ENCODE measurements at places on chromosomes 7 and 10.

- DNase-seq: no peak
These were observed 456.2 kb downstream of the REEP3 start for GRCh38 chr10:63977329-63977923.

DNA sequence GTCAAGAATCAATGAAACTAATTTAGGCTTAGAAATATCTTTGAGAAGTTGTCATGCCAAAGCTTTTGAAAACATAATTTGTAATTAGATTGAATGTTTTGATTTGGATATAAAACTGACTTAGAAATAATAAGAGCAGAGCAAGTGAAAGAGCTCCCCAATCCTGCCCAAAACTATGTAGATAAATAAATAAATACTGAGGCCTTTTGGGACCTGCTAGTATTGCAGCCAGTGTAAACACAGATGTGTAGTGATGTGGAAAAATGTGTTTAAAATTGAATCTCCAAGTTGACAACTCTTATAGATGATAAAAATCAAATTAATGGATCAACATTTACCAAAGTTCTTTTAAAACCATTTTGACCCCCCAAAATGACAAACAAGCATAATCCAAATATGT lies 896.1 kb downstream of the CNTNAP2 start:
- DNase-seq: no peak

DNA sequence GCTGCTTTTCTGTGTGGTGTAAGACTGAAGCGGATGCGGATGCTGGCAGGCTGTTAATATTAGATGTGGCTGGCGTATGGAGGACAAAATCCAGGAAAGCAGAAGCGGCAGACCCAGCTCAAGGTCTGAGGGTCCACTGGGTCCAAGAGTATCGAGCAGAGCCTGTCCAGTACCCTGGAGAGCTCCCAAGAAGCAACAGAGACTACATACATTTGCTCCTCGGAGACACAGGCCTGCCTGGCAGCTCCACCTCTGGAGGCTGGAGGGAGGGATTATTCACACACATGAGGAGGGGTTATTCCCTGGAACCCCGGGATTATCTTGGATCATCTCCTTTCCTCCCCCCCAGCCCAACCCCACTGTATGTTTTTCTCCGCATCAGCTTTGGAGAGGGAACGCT lies 31.3 kb upstream of the LOXL4 start:
- DNase-seq: no peak

- no peak for DNase-seq
These were observed 85.3 kb upstream of the PPP2R2D start for GRCh38 chr10:131815266-131816156.

DNA sequence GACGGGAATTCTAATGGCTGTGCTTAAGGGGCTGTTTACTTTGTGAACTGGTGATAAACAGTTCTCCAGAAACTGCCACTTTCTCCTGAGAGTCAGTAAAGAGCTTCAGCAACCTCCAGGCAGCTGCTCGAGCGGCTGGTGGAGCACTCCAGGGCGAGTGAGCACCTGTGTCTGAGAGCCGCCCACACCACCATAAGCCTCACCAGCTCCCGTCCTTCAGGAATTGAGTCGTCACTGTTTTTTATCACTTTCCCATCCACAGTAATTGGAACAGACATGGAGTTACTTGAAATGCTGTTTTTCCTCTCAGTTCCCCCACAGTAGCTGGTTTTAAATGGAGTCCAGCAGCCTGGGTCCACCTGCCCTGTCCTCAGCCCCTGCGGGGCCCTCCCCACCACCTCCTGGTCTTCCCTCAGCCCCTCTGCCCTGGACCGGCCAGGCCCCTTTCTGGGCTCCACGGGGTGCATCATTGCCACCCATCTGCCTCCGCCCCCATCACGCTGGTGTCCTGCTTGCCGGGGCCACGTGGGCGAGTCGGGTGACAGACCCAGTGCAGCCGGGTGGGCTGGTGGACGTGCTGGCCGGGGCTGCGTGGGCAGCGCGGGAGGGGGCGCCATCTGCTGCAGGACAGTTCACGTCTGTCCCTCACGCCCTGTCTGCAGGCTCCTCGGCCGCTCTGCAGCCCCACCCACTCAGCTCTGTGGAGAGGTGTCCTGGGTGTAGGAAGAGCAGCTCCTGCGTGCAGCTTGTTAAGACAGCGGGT lies 56.0 kb downstream of the NKX6-2 start:
- DNase-seq: no peak

GRCh38 chr7:1360521-1360971 lies 98.7 kb downstream of the MICALL2 start:
- DNase-seq: no peak

- no peak for DNase-seq
These were observed 303.6 kb downstream of the FGFR2 start for GRCh38 chr10:121294630-121295029.

- no peak for DNase-seq
These were observed 92.4 kb downstream of the ACTR3B start for GRCh38 chr7:152851881-152852417.

- DNase-seq: no peak
These were observed 439.6 kb downstream of the TNS3 start for GRCh38 chr7:47142169-47142866.

GRCh38 chr7:18393465-18394118 lies 102.0 kb upstream of the HDAC9 start:
- no peak for DNase-seq

GRCh38 chr10:120701381-120701780 lies 149.8 kb upstream of the WDR11 start:
- DNase-seq: no peak

GRCh38 chr10:61175316-61175715 lies 231.3 kb upstream of the RHOBTB1 start:
- DNase-seq: no peak

DNA sequence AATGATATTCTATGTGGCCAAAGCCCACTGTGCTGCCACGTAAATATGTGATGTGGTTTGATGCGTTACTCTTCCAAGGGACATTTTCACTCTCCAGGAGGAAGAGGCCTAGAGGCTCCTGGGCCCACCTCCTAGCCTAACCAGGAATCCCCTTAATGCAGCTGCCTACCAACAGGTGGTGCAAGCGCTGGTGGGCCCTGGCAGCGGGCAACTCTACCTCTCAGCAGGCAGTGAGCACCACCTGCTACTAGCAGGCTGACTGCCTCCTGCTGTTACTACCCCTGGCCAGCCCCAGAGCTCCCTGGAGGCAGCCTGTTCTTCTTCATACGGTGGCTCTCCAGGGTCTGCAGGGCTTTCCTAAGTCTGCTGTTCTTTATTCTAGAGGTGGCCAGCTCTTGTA lies 62.8 kb downstream of the CDH23 start:
- no peak for DNase-seq

DNA sequence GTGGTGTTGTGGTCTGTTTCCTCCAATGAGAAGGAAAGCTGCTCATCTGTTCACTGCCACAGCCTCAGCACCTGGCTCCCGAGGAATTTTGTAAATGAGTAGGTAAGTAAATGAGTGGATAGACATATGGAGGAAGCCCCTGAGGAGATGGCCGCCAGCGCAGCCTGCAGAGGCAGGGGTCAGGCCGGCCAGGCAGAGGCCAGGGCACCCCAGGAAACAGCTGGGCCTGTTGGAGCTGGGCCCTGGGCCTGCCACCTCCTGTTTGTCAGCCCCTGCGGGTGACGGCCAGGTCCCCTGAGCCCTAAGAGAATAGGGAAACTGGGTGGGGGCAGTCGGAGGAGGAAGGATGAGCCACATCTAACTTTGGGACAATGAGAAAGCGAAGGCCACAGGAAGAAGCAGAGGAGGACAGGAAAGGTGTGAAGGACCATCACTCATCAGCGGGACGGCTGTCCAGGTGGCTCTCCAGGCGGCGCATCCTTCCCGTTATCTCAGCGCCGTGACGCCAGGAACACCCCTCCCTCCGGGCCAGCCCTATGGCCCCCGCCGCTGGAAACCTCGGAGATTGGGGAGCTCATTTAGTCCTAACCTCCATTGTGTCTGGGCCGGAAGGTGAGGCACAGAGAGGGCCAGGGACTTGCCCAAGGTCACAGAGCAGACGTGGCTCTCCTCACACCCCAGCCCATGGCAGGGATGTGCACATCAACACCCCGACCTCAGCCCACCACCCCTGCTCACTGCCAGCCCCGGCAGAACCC lies 142.3 kb upstream of the UNC5B start:
- DNase-seq: no peak

GRCh38 chr7:157434231-157434630 lies 97.4 kb downstream of the DNAJB6 start:
- DNase-seq: no peak

DNA sequence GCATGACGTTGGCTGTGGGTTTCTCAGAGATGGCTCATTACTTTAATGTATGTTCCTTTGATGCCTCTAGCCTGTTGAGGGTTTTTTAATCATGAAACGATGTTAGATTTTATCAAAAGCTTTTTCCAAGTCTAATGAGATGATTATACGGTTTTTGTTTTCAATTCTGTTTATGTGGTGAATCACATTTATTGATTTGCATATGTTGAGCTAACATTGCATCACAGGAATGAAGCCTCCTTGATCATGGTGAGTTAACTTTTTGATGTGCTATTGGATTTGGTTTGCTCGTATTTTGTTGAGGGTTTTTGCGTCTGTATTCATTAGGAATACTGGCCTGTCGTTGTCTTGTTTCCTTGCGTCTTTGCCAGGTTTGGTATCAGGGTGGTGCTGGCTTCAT lies 52.3 kb upstream of the PTPN12 start:
- no peak for DNase-seq

- no peak for DNase-seq
These were observed 109.2 kb upstream of the GLCCI1 start for GRCh38 chr7:7859411-7859810.

DNA sequence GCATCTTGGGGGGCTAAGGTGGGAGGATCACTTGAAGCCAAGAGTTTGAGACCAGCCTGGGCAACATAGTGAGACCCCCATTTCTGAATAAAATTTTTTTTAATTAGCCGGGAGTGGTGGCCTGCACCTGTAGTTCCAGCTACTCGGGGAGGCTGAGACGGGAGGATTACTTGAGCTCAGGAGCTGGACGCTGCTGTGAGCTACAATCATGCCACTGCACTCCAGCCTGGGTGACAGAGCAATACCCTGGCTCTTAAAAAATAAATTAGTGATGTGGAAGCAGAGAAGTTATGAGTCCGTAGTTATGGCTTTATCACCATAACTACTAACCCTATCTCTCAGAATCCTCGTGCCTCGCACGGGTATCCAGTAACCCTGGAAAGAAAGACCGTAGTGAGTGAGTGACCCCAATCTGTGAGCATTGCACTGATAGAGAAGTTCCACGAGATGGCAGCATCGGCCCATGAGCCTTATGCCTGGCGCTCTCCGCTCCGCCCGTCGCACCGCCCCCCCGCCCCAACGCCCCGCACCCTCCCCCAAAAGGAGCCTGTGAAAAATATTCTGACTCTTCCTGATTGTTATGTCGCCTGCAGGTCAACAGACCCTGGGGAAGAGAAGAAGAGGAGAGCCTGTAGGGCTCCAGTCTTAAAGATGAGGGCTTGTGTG lies 4.9 kb upstream of the SLC29A3 start:
- peak; percentile 80 for DNase-seq

DNA sequence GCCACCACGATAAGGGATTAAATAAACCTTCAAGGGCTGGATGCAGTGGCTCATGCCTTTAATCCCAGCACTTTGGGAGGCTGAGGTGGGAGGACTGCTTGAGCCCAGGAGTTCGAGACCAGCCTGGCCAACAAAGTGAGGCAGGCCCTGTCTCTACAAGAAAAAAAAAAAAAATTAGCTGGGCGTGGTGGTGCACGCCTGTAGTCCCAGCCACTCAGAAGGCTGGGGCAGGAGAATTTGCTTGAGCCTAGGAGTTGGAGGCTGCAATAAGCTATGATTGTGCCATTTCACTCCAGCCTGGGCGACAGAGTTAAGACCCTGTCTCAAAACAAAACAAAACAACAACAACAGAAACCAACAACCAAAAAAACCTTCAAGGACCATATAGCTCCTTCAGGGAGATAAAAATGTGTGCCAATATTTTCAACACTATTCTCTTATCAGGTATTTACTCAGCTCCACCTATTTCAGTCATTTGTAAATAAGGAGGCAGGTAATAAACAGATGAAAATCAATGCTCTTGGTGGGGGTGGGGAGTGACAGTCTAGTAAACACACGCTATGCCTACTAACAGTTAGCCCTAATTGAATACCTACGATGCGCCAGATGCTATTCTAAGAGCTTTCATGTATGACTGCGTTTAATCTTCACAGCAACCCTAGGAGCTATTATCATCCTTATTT lies 13.2 kb downstream of the BAIAP2L1 start:
- no peak for DNase-seq

GRCh38 chr7:151452680-151453325 lies 12.9 kb upstream of the CRYGN start:
- no peak for DNase-seq

GRCh38 chr7:44970523-44971051 lies 8.2 kb downstream of the MYO1G start:
- DNase-seq: no peak

DNA sequence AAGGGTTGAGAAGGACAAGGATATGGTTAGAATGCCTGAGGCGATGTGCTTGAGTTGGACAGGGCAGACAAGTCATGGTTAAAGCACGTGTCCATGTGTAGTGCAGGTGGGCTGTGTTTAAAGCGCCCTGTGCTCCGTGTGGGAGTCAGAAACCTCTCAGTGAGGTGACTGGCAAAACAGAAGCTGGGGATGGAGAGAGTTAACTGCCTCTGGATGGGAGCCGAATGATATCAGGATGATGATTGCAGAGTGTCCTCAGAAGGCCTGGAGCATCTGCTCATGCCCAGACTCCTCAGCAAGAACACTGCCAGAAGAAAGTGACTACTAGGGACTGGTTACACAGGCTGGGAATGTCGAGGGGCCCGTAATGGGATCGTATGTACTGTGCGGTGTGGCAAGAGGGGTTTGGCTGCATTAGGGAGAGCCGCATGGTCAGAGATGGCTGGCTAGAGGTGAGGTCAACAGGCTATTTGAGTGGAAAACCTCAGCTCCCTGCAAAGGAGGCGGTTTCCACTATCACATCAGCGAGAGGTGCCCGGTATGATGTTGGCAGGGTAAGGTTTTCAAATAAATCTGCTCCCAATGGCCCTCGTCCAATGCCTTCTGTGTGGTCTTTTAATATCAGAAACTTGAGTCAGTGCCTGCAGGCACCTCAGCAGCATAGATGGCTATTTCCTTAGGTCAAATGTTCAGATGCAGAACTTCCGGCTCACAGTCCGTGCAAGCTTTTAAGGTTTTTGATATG lies 26.1 kb upstream of the MRC1 start:
- DNase-seq: no peak

GRCh38 chr10:86195521-86196157 lies 171.0 kb downstream of the GRID1 start:
- no peak for DNase-seq

DNA sequence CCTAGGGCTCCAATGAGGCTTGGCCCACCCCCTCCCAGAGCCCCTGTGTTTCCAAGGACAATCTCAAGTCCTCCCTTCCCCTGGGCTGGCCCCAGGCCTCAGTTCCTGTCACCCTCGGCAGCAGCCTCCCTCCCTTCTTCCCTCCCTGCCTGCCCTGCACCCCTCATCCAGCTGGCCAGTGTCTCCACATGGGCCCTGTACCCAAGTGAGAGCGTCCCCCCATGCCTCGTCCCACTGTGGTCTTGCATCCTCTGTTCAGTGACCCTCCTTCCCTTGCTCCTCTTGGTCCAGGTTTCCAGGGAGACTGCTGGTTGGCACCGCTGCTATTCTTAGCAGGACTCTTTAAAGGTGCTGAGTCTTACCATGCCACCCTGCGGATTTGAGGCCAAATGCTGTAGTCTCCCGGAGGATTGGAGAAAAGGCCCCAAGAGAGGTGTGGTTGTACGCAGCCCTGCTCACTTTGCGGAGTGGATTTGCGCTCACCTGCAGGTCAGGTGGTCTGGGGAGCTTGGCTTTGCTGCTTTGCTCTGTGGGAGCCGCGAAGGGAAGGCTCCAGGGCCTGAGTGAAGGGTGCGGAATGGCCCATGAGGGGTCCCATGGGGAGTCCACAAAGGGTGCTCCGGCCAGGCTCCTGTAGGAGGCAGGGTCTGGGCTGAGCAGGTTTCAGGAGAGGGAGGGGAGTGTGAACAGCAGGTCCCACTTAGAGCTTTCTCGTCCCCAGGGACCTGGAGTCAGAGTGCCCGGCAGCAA lies 519.2 kb downstream of the TCERG1L start:
- no peak for DNase-seq

Data from CD4-positive, alpha-beta T cell treated with Interleukin-17A for 4 hours (primary cell).